ENCODE measurements at places on chromosomes 7 and 10. TPM values are rescaled to one million over a fixed set of nuclear protein-coding genes. Genes with fewer than 3 reads are reported as not detected.

Gene INSYN2A
- 2.0 TPM for total RNA-seq

Gene NPSR1
- not detected for total RNA-seq

Gene TSPAN33
- 4.6 TPM for total RNA-seq

Gene SCIN
- 0.31 TPM for total RNA-seq

Gene CALY
- total RNA-seq: 0.32 TPM

Gene CTNNA3
- not detected for total RNA-seq

Gene SPAM1
- not detected for total RNA-seq

Gene COBL
- total RNA-seq: 3.2 TPM

Gene BZW2
- 91.0 TPM for total RNA-seq

Gene PRKAR2B
- total RNA-seq: 2.4 TPM

Gene CHAT
- not detected for total RNA-seq

Gene CYP2W1
- 0.05 TPM for total RNA-seq

Gene NUDT13
- total RNA-seq: 3.0 TPM

Gene SYCE1
- total RNA-seq: not detected

Gene HOXA1
- 3.6 TPM for total RNA-seq

Gene ASAH2B
- total RNA-seq: 3.6 TPM

Gene MSS51
- total RNA-seq: 0.48 TPM

Gene LRGUK
- total RNA-seq: 0.48 TPM

Gene CNTNAP2
- 0.02 TPM for total RNA-seq

Gene ARL4A
- total RNA-seq: 67.8 TPM

Gene IDI2
- not detected for total RNA-seq

Gene FZD8
- total RNA-seq: 4.2 TPM

Gene C7orf57
- total RNA-seq: 0.35 TPM

Gene SFR1
- 16.5 TPM for total RNA-seq

Gene OPALIN
- not detected for total RNA-seq

Gene GFRA1
- 8.4 TPM for total RNA-seq

Gene CALHM1
- total RNA-seq: not detected

Gene TLL2
- 0.07 TPM for total RNA-seq

Gene HABP2
- total RNA-seq: 0.14 TPM

Gene KCNIP2
- total RNA-seq: 0.54 TPM

Gene FKBP14
- 10.3 TPM for total RNA-seq

Gene RRP12
- total RNA-seq: 60.9 TPM

Gene OR9A2
- total RNA-seq: not detected

Gene PNLIPRP1
- total RNA-seq: not detected

Gene SORCS1
- not detected for total RNA-seq

Gene TMEM26
- 0.04 TPM for total RNA-seq

Gene PLCE1
- total RNA-seq: 7.0 TPM

Gene CHN2
- total RNA-seq: 0.53 TPM

Gene ACBD7
- 1.2 TPM for total RNA-seq

Gene CPXM2
- not detected for total RNA-seq

Gene SPDYE16
- total RNA-seq: not detected

Gene RBM17
- 124 TPM for total RNA-seq

All from A549 treated with dexamethasone at 1 μM for 4 hours (cell line).